ENCODE measurements at places on chromosomes 5 and 9.
A peak's percentile ranks its signal among the peaks of the same experiment; 100 is the strongest.

DNA sequence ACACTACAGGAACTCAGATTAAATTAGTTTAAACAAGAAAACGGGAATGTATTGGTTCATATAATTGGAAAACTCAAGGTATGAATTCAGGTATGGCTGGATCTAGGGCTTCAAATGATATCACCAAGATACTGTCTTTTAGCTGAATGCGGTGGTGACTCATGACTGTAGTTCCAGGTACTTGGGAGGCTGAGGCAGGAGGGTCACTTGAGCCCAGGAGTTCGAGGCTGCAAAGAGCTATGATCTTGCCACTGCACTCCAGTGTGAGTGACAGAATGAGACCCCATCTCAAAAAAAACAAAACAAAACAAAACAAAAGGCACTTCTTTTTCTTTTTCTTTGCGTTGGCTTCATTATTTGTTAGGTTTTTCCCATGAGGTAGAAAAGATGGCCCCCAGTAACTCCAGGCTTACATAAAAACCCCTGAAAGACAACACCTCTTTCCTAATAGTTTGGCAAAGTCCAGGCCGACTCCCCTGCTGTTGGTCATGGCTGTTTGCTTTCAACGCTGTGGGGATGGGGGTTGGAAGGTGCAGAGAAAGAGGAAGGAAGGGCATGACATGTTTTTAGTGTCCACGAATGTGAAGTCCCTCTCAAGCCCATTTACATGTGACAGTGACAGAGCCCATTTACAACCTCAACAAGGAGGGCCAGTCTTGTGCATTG is 39.8 kb upstream of the CRB2 start:
- no peak for DNase-seq

GRCh38 chr5:74433255-74433895 is 207.2 kb downstream of the ENC1 start:
- no peak for DNase-seq

GRCh38 chr9:136283291-136284235 is 20.3 kb downstream of the CCDC187 start:
- DNase-seq = peak; percentile 23

DNA sequence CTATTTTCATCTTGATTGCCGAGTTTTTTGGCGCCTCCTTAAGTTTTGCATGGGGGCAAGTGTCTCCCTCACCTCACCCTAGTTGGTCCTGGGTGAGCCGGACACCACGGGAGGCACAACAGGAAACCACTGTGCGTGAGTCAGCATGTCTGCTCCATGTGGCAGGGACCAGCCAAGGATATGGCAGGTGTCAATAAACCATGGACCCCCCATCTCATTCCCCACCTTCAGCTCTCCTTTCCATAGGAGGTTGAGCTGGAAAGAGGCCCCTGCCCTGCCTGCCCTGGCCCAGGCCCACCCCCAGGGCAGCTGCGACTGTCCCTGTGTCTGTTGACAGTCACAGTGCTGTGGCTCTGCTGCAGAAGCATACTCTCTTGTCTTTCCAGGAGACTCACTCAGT is 3.1 kb downstream of the SPACA9 start:
- no peak for DNase-seq

GRCh38 chr9:87722393-87723088 is 3.4 kb upstream of the CTSL start:
- no peak for DNase-seq

GRCh38 chr5:178289438-178289837 is 56.8 kb upstream of the PHYKPL start:
- DNase-seq = no peak

GRCh38 chr5:166317425-166317824 is 1974.0 kb upstream of the WWC1 start:
- no peak for DNase-seq

DNA sequence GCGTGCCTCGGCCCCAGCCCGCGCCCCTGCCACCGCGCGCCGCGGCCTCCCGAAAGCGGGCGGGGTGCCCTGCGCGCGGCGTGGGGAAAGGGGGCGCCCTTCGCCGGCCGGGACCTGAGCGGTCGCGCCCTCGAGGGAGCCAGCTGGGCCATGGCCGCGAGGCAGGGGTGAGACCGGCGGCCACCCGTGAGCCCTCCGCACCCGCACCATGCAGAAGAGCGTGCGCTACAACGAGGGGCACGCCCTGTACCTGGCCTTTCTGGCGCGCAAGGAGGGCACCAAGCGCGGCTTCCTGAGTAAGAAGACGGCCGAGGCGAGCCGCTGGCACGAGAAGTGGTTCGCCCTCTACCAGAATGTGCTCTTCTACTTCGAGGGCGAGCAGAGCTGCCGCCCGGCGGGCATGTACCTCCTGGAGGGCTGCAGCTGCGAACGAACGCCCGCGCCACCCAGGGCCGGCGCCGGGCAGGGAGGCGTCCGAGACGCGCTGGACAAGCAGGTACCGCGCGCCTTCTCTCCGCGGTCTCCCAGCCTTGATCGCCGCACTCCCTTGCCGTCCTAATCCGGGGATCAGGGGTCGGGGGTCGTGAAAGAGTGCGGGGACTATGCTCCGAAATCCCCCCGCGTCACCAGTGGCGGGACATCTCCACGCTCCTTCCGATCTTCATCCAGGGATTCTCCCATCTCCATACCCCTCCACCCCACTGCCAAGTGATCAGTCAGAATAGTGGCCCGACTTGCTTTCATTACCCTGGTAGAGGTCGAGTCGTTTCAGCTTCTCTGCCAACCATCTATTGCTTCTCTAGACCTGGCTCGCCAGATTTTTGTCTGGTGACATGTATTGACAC is 590 bp downstream of the RASGRF2 start:
- no peak for DNase-seq

DNA sequence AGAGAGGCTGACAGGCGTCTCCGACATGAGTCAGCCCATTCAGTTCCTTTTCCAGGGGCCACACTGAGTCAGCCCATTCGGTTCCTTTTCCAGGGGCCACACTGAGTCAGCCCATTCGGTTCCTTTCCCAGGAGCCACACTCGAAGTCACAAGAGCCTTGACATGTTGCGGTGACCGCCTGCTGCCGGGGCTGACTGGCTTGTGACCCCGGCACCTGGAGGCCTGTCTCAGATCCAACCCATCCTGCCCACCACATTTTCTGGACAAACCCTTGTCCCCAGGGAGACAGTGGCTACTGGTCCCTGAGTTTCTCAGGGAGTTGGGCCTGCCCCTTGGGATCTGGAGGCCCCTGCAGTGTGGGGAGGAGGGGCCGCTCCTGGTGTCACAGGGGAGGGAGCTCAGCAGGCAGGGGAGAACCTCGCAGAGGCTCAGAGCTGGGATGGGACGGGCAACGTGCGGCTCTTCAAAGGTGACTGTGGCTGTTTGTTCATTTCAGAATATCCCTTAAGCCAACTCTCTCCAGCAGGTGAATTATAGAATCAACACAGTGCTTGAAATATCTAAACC is 40.5 kb upstream of the LPCAT1 start:
- DNase-seq = no peak

DNA sequence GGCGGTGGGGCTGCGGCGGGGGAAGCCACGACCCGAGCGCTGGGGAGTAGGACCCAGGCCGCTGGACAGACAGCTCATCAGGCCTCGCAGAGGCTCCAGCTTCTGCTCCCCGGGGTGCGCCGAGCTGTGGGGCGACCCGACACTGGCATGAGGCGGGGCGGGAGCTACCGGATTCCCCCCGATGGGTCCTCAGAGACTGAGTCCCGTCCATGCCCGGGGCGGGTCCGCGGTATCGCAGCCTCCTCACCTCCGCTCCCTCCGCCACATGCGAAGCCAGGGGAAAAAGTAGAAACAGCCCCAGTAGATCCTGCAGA is 2.6 kb upstream of the CCL27 start:
- DNase-seq = no peak

GRCh38 chr5:154227090-154227489 is 36.6 kb downstream of the GALNT10 start:
- DNase-seq = no peak

DNA sequence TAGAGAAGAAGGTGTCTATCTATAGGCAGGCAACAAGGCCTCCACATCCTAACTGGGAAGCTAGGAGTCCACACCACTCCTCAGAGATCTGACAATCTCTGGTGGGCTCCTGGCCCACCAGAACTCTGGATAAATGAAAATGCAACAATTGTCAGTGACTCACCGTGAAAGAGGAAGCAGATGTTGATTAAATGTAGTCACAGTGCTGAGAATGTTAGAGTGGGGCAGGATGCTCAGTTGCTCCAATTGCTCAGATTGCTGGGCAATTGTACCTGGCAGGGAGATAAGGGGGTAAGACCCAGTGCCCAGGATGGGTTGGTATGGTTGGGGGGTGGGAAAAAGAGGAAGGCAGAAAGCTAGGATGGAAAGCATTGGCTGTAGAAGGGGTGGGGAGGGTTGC is 4.3 kb downstream of the CCL19 start:
- DNase-seq = no peak

DNA sequence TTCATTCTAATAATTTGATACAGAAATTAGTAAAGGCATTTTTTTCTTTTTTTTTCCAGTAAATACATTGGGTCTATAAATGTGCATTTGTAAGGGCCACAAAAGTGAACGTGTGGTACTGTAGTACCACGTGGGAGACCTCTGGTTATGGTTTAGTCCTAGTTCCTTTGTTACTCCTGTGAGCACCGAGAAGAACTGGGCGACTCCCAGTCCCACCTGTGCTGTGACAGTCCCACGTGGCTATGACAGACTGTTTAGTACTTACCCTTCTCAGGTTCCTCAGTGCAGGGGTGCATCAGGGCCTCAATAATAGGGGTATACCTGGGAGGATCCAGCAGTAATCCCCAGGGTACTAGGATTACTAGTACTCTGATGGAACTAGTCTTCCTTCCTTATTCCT is 49.3 kb downstream of the LRRC70 start:
- DNase-seq = no peak

- DNase-seq = no peak
Observed at GRCh38 chr5:169997798-169998197, 17.5 kb upstream of the INSYN2B start.

DNA sequence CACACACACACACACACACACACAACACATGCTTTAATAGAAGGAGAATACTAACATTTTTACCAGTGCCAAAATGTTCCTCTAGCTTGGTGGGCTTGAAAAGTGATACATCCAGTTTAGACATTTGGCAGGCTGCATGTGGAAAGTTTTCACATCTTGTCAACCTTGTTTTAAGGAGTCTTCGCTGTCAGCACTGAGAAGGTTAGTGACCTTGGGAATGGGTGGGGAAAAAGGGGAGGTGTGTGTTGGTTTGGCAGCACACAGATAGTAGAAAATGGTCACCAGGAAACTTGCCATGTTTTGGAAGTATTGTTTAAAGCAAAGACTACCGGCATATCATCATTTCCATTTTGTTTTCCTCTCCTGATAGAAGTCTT is 346.5 kb upstream of the ADAMTSL1 start:
- DNase-seq = no peak

- no peak for DNase-seq
Observed at GRCh38 chr9:81680506-81680905, 8.8 kb downstream of the TLE1 start.

DNA sequence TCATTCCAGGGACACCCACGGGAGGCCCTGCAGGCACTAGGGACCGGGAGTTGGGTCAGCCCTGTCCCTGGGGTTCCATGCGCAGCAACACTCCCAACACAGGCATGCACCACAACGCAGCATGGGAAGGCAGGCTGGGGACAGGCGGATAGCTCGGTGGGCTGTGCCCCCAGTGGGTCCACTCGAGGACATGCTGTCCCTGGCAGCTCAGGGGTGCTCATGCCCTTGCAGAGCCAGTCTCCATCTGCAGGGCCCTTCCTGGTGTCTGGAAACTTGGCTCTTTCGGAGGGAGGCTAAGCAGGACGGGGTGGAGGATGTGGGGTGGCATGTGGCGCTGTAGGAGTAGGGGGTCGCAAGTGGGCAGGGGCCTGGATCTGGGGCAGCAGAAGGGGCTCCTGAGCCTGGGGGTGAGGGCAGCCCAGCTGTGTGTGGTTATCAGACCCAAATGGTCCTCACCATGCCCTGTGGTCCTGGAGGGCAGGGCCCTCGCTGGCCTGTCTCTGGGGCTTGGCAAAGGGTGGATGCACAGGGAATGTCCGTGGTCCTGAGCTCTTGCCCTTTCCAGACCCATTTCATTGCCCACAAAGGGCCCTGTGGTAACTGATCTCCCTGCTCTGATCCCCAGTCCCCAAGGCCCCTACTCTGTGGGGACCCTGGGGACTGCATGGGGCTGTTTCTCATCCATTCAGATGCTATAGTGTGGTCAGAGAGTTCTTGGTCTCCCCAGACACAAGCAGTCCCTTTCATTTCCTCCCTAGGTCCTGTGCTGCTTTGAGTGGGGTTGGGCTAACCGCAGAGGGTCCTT is 90.3 kb upstream of the PHYKPL start:
- no peak for DNase-seq

DNA sequence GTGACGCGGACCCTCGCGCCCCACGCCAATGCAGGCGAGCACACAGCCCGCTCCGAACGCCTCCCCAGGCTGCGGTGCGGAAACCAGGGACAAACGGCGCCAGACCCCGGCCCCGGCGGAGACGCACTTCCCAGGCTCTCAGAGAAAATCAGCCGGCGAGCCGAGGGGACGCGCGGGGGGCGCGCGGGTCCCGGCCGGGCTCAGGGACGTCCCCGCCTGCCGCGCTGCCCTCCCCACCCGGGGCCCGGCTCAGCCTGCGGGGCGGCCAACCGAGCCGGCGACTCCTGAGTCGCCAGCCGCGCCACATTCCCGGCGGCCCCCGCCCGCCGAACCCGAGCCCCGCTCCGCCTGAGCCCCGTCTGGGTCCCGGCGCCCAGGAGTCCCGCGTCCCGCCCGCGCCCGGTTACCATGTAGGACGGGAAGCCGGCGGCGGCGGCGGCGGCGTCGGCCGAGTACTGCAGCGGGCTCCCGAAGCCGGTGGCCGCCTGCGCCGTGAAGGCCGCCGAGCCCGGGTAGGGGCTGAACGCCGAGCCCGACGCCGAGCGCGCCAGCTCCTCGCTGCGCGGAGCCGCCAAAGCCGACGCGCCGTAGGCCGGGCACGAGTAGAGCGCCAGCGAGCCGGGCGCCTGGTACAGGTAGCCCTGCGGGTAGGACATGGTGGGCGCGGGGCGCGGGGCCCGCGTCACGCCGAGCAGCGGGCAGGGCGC is 566 bp downstream of the IRX2 start:
- DNase-seq = no peak

Data from activated CD8-positive, alpha-beta memory T cell treated with anti-CD3 and anti-CD28 coated beads for 1 hour (primary cell).